ENCODE measurements at places on chromosomes 7 and 10.

DNA sequence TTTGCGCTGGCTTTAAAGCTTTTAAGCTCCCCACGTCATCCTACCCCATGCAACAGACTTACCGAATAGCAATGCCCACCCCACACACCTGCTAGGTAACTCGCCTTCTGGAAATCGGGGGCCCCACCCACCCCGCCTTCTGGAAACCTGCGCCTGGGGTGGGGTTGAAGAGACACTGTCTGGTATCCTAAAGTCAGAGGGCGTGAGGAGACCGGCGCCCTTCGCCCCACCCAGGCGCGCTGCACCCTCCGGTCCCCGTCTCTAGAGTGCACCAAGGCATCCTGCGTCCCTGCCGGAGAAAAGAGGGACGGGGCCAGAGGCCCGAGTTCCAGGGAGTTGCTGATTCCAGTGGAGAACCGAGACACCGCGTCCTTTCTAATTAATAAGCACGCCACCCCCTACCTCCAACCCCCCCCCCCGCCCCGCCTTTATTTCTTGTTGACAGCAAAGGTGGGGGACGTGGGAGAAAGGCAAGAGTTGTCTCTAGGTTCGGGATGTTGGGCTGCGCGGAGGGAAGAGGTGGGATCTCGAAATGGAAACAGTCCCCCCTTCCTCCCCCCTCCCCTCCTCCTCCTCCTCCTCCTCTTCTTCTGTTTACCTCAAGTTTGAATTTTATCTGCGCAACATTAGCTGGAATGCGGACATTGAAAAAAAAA is 220.9 kb upstream of the MKLN1 start:
- DNase-seq = no peak

GRCh38 chr7:26858735-26859134 is 5.7 kb downstream of the SKAP2 start:
- DNase-seq = no peak

DNA sequence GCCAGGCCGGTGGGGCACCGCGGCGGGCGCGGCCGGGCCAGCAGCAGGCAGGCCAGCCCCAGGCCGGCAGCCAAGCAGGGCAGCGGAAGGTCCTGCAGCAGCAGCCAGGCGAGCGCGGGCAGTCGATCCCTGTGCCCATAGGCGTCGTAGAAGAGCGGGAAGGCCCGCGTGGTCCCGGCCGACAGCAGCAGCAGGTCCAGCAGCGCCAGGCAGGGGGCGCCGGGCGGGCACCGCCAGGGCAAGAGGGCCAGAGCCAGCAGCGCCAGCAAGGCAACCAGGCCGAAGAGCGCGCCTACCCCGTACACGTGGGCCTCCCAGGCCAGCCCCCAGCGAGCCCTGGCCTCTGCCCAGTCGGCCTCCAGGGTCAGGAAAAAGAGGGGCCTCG is 8.4 kb upstream of the RBM28 start:
- no peak for DNase-seq

GRCh38 chr10:1860351-1860750 is 123.0 kb upstream of the ADARB2 start:
- DNase-seq = no peak

DNA sequence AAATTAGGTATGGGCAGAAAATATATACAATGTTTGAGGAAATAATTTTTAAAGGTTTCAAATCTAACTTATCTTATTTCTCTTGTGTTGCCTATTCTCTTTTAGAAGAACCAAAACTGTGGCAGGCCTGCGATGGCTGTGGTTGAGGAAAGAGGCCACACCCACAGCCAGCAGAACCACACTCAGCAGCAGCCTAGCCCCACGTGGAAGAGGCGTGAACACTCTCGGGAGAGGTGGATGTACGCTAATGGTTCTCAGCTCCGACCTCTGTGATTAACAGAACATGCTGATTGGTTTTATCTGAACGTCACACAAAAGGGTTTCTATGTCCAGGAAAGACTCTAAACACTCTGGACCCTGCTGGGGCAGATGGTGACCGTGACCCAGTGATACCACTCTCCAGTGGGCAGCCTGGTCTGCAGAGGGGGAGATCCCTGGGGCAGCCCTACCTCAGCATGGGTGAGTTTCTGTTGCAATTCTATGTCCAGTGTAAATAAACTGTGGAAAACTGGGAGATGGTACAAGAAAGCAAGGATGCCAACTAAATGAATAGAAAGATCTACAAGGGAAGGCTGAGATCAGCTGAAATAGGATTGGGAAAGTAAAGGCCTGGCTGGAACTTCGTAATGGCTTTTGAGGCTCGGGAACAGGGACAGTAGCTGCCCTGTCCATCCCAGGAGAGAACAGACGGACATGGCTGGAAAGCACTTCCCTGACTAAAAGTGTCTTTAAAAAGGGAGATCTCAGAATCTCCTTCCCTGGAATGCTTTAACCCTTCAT is 26.6 kb downstream of the DIP2C start:
- no peak for DNase-seq

- DNase-seq = no peak
Measured at GRCh38 chr7:15567036-15567435, 5.2 kb upstream of the AGMO start.

GRCh38 chr10:110851020-110851612 is 20.6 kb upstream of the PDCD4 start:
- no peak for DNase-seq

DNA sequence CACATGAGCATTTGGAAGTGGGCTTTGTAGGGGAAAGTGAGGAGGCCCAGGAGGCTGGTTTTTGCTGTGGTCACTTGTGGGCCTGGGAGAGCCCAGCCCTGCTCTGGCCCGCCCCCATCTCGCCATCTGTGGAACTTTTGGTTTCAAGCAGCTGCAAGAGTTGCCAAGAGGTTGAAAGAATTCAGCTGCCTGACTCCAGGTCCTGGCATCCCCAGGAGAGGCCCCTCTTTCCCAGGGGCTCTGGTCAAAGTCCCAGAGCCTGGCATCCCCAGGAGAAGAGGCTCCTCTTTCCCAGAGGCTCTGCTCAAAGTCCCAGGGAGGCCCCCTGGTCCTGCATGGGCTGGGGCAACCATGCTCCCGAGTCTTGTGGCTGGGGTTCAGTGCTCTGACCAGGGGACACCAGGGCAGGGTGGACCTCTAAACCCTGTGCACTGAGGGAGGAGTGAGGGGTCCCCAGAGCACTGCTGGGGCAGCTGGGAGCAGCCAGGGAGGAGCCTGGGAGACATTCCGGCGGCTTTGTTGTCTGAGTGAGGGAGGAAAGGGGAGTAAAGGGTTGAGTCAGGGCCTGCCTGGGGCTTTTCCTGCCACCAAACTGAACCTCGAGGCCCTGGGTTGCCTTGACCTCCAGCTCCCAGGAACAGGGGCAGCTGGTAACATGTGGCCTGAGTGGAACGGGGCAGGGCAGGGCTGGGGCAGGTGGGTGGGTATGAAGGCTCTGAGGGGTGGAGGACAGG is 27.7 kb upstream of the CSGALNACT2 start:
- DNase-seq = no peak

- DNase-seq = no peak
Measured at GRCh38 chr10:132904814-132905649, 37.3 kb downstream of the CFAP46 start.

DNA sequence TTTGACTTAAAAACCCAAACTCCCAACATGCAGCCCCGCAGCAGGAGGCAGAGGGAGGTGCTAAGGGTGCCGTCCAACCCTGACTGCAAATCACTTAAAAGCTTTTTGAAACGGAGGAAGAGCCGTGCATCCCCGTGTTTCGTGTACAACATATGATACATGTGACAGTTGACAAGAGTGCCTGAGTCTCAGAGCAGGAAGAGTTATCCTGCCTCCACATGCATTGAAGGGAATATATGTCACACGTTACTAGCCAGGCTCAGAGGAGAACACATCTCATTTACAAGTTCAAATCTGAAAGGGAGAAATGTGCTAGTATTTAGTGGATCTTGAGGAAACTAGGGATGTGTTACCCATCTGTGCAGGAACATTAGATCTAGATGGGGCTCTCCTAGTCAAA is 69.9 kb downstream of the SDK1 start:
- DNase-seq = no peak

GRCh38 chr7:92133133-92133736 is 1.0 kb downstream of the CYP51A1 start:
- no peak for DNase-seq

DNA sequence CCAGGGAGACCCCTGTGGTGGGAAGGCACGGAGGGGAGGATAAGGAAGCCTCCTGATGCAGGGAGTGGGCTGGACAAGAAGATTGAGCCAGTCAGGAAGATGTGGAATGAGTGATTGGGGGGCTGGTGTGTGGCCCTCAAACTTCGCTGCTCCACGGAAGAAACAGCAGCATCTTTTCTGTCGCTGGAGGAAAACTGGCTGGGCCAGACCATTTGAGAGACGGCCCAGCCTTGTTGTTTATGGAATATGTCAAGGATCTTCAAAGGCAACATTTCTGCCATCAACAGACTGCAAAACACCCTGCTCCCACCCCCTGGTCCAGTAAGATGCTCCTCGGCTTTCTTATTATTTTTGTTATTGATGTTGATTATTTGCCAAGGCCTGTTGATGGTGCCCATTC is 29.4 kb downstream of the PALD1 start:
- no peak for DNase-seq

DNA sequence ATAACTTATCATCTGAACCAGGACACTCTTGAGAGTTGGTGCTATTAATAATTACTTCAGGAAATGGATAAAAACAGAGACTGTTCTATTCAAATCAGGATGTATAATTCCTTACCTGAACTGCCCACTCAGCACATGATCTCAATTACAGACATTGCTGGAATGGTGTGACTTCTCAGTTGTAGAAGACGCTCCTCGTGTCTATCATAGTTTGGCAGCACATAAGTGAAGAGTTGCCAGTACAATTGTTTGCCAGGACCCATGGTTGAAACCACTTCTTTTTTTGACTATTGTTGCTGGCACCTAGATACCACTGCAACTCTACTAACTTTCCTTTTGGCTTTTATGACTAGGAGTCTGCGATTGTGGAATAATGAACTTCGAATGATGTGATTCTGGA is 105.4 kb downstream of the ZNF365 start:
- DNase-seq = no peak

DNA sequence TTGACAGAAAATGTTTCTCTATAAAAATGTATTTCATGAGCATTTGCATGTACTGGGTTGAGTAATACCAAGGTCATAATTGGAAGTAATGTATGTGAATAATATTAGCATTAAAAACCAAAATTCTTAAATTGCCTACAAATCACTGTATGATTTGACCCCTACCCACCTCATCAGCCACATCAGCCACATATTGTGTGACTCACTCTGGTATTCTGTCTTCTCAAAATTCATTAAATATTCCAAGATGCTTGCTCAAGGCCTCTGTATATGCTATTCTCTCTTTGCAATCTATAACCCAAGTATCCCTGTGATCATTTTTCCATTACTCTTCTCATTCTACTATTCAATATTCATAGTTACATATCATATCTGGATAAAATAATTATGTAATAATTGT is 21.4 kb downstream of the POT1 start:
- DNase-seq = no peak

GRCh38 chr7:148412691-148413090 is 177.9 kb upstream of the C7orf33 start:
- DNase-seq = no peak

DNA sequence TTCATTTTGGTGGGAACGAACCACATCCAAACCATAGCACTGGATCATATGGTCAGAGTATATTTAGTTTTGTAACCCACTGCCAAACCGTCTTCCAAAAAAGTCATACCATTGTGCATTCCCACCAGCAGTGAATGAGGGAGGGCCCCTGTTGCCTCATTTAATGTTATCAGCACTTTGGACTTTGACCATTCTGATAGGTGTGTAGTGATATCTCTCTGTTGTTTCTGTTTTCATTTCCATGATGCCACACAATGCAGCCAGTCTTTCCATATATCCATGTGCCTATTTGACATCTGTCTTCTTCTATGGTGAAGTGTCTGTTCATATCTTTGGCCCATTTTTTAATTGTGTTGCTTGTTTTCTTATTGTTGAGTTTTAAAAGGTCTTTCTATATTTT is 105.0 kb upstream of the PPP2R2D start:
- no peak for DNase-seq

GRCh38 chr7:128131731-128132130 is 100.5 kb upstream of the LRRC4 start:
- no peak for DNase-seq

- no peak for DNase-seq
Measured at GRCh38 chr10:101967119-101967518, 88.9 kb downstream of the ARMH3 start.

GRCh38 chr7:130148561-130148960 is 56.6 kb downstream of the TMEM209 start:
- DNase-seq = peak; percentile 87

GRCh38 chr7:114243646-114244045 is 171.0 kb upstream of the FOXP2 start:
- no peak for DNase-seq

DNA sequence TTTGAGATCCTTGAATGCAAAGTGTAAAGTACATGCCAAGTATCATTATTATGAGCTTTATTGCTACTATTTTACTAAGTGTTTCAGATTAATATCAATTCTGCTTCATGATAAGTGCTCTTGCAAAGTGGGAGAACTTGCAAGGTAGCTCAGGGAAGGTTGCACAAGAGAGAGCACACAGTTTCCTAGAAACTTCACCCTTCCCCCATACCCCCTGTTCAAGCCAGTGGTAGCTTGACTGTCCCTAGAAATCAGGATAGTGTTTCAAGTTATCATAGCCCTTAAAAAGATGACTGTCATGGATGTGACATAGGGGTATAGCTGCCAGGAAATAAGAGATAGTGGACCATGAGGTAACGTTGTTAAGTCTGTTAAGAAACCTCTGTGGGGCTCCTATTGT is 251.5 kb downstream of the TRIL start:
- no peak for DNase-seq

GRCh38 chr7:102129636-102130370 is 156.9 kb upstream of the SH2B2 start:
- no peak for DNase-seq

GRCh38 chr10:6396226-6396625 is 183.8 kb downstream of the PRKCQ start:
- DNase-seq = no peak

DNA sequence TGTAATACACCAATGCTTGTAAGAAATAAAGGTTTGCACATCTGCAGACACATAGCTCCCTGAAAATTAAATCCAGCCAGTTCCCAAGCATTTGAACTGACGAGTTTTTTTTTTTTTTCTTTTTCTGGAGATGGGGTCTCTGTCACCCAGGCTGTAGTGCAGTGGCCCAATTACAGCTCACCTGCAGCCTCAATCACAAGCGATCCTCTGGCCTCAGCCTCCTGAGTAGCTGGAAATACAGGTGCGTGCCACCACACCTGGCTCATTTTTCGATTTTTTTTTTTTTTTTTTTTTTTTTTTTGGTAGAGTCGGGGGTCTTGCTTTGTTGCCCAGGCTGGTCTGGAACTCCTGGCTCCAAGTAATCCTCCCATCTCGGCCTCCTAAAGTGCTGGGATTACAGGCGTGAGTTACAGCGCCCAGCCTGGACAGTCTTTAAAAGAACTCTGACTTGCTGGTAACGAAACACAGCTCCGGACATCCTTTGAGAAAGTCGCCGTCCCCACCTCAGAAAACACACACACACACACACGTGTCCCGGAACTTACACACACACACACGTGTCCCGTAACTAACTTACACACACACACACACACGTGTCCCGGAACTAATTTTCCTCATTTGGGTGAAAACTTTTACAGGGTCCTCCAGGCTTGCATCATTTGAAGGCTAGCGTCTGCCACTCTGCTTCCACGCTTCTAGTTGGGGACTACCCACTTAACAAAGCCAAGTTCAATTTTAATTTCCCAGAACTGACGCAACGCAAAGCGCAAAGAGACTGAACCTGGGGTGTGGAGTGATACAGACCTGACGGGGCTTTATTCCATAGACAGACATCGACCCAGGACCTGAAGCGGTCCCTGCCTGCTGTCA is 18.6 kb downstream of the OCM2 start:
- no peak for DNase-seq

GRCh38 chr10:117257721-117258120 is 16.8 kb downstream of the SLC18A2 start:
- no peak for DNase-seq
